Muscle of leg (tissue), 16 donors: ENCODE measurements at places on chromosomes 5 and 9. TPM values are rescaled to one million over a fixed set of nuclear protein-coding genes. Genes with fewer than 3 reads are reported as not detected.

Gene ANKRD31
- 0.27 TPM for total RNA-seq

GRCh38 chr9:20990867-20991266, 40.6 kb downstream of the HACD4 start:
- peak; percentile 74 for DNase-seq

DNA sequence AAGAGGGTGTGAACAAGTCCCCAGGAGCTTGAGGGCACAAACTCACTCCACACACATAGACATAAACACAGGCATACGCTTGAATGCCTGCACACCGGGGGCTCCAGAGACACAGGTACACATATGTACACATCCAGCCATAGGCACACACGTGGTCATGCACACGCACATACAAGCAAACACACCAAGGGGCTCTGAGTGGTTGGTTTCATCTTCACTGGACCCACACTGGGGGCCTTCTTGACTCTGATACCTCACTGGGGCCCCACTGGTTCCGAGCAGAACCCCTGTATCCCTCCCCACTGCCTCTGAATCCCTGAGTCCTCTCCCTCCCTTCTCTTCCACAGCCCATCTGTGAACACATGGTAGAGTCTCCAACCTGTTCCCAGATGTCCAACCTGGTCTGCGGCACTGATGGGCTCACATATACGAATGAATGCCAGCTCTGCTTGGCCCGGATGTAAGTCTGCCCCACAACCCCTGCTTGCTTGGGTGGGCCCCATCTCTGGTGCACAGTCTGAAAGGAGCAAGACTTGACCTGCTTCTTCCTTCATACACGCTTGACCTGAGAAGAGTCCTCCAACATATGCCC, 6.4 kb downstream of the SPINK4 start:
- DNase-seq = no peak

- DNase-seq = no peak
These were observed 104.3 kb downstream of the PIK3R1 start for GRCh38 chr5:68319706-68320412.

Gene IGIP
- total RNA-seq = 5.5 TPM

DNA sequence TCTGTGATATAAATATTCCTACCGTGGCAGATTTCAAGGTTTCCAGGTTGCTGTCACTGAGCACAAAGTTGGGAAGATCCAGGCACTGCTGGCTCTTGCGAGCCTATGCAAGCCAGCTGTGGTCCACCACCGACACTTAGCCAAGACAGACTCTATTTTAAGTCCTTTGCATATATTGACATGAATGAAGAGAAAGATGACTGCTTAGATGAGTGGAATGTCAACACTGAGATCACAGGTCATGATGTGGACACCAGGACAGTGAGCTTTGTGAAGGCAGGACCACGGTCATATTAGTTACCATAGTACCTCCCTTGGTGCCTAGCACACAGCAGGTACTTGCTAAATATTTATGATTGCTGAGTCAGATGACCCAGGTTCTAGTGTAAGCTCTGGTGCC, 217.0 kb downstream of the PAPPA start:
- no peak for DNase-seq

Gene ABLIM3
- total RNA-seq = 33.2 TPM

GRCh38 chr5:142815469-142815868, 45.3 kb downstream of the ARHGAP26 start:
- no peak for DNase-seq

- DNase-seq = no peak
These were observed 115.8 kb upstream of the SLC25A48 start for GRCh38 chr5:135718651-135719050.

DNA sequence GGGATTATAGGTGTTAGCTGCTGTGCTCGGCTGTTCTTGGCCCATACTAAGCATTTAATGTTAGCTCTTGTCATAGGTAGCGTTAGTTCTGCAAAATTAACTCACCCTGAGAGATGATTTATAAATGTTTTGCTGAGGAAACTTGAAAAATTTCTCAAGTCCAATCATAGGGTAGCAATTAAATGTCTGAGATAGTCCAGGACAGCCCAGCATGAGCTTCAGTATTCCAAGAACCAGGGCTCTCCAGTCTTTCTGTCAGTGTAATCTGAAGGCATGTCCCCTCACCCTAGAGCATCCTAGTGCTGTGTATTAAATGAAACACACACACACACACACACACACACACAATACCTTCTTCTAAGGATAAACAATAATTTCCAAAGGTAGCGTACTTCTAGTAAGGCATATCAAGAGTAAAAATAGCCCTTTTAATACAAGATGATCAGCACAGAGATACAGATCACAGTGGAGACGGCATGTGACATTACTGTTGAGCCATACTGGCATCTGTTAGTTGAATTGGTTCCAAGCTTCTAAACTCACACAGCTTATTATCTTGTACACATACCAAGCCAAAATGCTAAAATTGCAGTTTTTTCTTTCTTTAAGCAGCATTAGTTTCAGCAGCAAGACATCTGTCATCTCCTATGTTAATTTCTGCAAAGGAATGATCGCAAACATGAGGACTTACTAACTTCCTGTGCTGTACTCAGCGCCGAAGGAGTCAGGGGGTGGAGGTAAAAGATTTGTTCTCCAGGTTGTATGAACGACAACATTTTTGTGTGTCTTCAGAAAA, 46.3 kb upstream of the JMY start:
- no peak for DNase-seq
